ENCODE measurements at places on chromosomes 11 and 22.

GRCh38 chr11:61684870-61685616 is 4.9 kb downstream of the DAGLA start:
- no peak for DNase-seq

GRCh38 chr11:28520291-28520690 is 412.1 kb downstream of the METTL15 start:
- no peak for DNase-seq

DNA sequence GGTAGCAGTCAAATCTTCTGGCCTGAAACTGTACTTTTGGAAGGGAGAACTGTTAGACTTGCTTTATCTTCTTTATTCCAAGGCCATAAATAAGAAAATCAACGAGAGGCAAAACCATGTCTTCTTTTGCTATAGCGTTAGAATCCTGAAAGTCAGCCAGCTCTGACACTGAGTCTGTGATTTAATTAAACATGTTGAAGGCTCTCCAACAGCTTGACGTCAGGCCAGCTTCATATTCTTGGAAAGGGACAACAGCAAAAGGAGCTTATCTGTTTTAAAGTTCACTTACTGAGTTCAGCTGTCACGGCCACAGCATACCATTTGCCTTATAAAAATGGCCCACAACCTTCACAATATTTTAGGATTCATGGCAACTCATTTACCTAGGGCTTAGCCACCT is 131.0 kb upstream of the LDLRAD3 start:
- DNase-seq = no peak

- DNase-seq = no peak
Observed at GRCh38 chr22:28015676-28016601, 96.9 kb upstream of the PITPNB start.

GRCh38 chr11:57763568-57763967 is 2.0 kb downstream of the CTNND1 start:
- DNase-seq = no peak

- DNase-seq = no peak
Observed at GRCh38 chr11:78414321-78415051, 3.1 kb downstream of the GAB2 start.

DNA sequence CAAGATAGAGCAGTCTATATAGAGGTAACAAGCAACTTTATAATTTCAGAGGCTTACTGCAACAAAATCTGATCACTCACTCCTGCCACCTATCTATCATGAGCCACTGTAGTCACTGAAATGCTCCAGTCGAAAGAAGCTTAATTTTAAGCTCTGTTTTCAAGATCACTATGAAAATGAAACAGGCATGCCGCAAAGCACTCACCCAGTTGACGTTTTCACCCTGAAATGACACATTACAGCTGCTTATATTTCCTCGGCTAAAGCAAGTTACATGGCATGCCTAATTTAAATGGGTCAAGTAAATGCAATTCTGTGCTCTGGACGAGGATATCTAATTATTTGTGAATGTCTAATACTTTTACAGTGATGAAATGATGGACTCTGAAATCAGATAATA is 616.3 kb downstream of the FAM181B start:
- no peak for DNase-seq

DNA sequence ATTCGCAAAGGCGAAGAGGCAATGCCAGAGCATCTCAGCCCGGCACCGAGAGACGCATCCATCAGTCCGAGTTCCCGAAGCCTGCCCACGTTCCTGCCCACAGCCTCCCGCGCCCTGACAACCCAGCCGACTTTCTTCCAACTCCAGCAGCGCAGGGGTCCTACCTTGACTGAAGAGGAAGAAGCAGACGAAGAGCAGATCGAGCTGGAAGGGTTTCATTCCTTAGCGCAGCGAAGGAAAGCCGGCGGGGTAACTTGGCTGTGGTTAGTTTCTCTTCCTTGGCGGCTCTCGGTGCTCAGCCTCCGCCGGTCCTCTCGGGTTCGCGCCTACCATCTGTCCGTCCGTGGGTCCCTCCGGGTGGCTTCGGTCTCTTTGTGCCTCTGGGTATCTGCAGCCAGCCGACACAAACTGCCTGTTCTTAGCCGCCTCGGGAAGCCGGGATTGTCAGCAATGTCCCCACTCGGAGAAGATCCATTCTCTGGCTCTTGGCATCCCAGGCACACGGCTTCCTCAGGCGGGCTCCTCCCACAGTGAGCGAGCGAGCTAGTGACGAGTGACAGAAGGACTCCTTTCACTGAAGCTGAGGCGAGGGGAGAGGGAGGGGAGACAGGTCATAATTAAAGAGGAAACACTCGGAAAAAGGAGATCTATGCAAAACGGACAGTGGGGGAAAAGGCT is at the start of gene KIRREL3:
Gene KIRREL3, minus strand, starts transcription at position 480 of the 678 bp plus-strand sequence.
- no peak for DNase-seq

- no peak for DNase-seq
Observed at GRCh38 chr11:95434489-95435057, 203.6 kb upstream of the SESN3 start.

DNA sequence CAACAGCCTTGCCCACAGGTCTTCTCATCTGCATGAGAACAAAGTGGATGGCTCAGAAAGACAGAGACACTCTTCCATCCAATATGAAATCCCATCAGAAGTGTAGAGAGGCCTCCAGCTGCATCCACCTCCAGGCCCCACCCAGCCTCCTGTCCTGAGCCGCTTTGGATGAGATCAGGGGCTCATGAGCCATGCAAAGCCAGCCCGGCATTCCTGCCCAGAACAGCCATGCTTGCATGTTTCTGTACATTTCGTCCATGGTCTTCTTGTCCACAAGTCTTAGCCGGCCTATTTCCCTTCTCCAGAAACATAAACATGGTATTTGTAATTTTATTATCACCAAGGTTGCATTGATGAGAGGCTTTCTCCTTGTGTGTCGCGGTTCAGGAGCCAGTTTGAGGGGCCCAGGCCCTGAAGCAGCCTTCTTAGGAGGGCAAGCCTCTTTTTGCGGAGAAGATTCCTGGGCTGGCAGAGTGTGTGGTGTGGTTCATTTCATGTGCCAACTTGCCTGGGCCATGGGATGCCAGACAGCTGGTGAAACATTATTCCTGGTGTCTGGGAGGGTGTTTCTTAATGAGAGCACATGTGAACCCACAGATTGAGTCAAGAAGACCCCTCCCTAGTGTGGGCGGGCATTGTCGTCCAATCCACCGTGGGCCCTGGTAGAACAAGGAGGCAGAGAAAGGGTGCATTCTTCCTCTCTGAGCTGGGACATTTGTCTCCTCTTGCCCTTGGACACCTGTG is 928.9 kb downstream of the TBC1D22A start:
- DNase-seq = no peak

DNA sequence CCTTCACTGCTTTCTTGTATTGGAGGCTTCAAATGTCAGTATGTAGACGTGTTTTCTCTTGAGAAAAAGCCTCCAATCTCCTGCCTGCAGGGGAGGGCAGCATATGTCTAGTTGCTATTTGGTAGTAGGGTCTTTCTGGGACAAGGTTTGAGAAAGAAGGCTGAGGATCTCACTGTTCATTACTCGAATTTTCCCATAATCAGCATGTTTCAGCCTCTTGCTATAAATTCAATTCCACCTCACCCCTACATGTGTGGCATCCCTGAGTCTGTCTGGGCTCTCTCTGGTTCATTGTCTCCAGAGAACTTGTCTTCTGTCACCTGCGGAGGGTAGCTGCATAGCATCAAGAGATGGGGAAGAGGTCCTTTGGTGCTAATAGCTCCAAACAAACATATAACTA is 19.5 kb upstream of the CCDC83 start:
- no peak for DNase-seq

- DNase-seq = no peak
Observed at GRCh38 chr11:35605706-35606105, 12.6 kb upstream of the FJX1 start.

DNA sequence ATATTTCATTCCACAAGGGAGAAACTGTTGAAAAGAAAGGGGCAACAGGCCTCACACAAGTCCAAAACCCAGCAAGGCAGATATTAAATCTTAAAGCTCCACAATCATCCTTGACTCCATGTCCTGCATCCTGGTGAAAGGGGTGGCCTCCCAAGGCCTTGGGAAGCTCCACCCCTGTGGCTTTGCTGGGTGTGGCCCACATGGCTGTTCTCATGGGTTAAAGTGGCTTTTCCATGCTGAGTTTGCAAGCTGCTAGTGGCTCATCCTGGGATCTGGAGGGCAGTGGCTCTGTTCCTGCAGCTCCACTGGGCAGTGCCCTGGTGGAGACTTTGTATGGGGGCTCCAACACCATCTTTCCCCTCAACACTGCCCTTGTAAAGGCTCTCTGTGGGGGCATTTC is 106.4 kb downstream of the CTNND1 start:
- DNase-seq = no peak

Data from activated CD4-positive, alpha-beta T cell treated with anti-CD3 and anti-CD28 coated beads for 36 hours (primary cell).